DMS153 (cell line): ENCODE measurements at places on chromosomes 3 and 15.

DNA sequence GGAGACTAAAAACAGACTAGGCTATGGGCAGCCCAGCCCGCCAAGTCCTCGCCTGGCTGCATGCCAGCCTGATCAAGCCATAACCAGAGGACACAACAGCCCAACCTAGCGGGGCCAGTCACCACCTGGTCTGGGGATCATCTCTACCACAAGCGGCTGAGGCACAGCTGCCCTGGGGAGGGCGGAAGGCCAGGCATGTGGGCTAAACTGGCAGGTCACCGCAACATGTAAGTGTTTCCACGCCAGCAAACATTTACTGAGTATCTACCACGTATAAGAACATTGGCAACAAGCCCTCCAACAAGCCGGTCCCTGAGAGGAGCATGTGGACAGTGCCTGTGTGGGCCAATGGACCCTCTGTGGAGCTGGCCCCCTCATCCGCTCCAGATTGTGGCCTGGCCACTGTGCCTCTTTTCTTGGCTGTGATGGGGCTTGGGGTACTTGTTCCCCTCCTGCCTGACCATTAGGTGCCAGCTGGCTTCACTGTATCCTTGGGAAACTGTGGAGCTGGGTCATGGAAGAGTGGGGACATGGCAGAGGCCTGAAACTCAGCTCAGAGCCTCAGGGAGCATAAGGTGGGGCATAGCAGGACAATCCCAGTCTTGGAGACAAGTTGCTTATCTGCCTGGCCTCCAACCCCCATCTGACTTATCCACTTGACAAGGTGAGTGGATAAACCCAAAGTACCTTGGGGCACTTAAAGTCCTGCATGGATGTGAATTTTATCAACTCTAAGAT, 9.0 kb downstream of the UBXN7 start:
- peak; percentile 35 for DNase-seq

GRCh38 chr3:112308151-112308911, 14.3 kb upstream of the SLC9C1 start:
- peak; percentile 82 for DNase-seq

- DNase-seq, result no peak
These were observed 11.4 kb downstream of the NEK10 start for GRCh38 chr3:27357665-27358258.

DNA sequence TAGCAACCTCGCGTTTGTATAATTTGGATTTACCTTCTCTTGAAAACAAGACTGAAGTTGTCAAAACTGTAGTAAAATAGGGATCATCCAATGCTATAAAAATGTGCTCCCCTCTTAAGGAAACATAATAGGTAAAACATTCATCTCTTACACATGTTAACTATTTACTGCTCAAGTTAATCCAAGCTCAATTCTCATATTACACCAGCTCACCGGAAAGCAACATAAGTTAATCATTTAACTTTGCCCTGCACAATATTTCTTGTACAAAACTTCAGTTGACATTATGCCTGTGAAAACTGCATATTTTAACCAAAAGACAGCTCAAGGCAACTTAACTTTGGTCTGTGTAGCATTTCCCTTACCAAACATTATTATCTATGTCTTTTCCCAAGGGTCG, 634.2 kb downstream of the NAALADL2 start:
- DNase-seq, result no peak

DNA sequence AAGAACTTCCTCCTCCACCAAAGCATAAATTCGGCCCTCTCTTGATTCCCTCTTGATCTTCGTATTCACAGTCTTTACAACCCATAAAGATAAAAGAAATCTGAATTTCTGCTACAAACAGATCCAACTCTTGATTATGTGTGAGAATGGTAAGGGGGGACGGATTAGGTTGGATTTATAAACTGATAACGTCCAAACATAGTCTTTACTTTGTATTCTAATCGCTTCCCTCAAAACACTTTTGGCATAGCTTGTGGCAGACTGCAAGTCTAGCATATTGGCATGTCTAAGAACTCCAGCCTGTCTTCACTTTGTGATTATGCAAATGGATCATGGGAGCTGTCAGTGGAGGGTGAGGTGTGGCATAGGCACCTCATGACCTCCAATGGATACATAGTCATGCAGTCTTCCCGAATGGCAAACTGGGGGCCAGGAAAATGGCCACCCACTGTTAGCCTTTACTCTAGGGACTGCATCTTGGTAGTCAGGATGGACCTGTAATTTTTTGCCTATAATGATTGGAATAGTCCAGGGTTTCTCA, 24.3 kb upstream of the GPR171 start:
- DNase-seq, result no peak

GRCh38 chr3:70359711-70360110, 47.3 kb upstream of the MDFIC2 start:
- no peak for DNase-seq

DNA sequence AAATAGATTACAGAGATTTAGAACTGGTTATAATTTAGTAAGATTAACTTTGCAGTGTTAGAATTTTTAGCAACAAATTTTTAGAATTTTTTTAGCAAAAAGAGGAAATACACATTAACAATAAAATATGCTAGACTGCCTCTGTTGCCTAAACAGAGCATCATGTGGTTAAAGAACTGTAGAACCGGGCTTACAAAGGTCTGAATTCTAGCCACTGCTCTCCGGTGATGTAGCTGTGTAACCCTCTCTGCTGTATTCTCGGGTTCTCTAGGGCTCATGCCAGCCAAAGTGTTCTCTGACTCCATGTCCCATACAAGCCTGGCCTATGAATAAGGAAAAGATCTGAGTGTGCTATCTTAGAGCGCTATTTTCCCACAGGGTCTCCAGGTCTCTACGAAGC, 2.9 kb upstream of the P2RY12 start:
- DNase-seq, result no peak
